ENCODE measurements at places on chromosomes 1 and 21. TPM values are rescaled to one million over a fixed set of nuclear protein-coding genes. Genes with fewer than 3 reads are reported as not detected.

DNA sequence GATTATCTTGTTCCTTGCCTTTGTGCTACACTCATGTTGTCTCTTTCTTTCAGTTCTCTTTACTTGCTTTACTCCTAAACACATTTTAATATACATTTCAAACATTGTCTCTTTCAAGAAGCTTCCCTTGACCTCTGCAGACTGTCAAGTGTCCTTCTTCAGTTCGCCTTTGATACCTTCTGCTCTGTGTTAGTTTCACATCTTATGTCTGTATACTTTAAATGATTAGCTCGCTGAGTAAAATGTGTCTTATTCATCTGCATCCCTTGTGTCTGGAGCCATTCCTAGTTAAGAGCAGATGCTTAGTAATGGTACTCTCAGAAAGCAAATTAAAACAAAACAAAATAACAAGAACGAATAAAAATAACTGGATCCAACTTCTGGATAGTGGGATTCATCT, 303.3 kb downstream of the S1PR1 start:
- no peak for DNase-seq

DNA sequence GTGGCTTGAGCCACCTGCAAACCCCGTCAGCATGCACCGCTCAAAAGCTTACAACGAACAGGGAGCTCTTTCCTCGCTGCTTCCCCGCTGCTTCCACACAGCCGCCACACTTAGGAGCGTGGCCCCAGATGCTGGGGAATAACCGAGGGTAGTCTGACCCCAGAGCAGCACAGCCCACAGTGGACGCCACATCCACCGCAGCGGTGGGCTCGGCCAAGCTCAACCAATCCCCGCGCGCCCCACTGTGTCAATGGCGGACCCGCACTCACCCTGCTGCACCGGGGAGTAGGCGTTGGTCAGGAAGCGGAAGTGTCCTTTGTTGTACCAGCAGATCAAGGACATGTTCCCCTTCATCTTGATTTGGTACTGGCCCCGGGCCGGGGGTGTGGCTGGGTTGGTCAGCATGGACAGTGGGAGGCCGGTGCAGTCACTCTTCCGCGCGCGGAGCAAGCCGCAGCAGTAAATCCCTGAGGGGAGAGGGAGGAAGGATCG, 93.5 kb downstream of the PGBD5 start:
- DNase-seq = no peak

DNA sequence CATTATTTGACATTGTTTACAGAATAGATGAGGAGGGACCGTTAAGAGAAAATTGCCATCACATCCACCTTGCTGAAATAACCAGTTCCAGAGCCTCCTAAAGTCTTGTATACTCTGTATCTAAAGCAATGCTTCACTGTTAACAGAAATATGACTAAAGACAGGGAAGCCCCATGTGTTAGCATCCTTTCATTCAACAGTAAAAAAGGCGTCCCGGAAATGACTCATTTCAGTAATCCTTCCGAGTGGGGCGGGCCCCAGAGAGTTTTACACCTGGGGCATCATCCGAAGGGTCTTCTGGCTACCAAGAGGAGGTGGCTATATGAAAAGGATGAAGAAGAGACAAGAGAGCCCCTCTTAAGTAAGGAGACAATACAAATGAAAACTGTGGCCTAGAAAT, 227.2 kb downstream of the SLC45A1 start:
- no peak for DNase-seq

GRCh38 chr1:220370041-220370700, 97.9 kb upstream of the RAB3GAP2 start:
- peak; percentile 82 for DNase-seq

DNA sequence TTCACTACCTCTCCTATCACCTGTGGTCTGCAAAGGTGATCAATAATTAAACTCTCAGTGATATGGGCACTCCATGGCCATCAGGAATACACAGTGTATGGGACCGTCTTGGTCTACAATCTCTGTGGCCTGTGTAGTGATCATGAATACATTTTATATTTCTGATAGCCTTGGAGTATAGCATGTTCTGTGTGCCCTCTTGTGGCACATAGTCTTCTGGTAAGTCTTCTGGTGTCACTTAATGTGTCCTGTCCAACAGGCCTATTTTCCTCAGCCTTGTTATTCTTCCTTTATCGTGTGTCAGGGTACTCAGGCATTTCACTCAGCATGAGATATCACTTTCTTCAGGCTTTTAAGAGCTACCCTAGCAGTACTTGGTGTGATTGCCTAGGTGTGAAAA, 393.6 kb downstream of the AGBL4 start:
- no peak for DNase-seq

- peak; percentile 98 for DNase-seq
These were observed at the start of gene SERBP1 for GRCh38 chr1:67430358-67431155. Gene SERBP1, minus strand, starts transcription at chr1:67430402. Its CDS starts 102 bp downstream, at chr1:67430300.

GRCh38 chr1:74858136-74858535, 125.2 kb downstream of the TYW3 start:
- DNase-seq = peak; percentile 82

DNA sequence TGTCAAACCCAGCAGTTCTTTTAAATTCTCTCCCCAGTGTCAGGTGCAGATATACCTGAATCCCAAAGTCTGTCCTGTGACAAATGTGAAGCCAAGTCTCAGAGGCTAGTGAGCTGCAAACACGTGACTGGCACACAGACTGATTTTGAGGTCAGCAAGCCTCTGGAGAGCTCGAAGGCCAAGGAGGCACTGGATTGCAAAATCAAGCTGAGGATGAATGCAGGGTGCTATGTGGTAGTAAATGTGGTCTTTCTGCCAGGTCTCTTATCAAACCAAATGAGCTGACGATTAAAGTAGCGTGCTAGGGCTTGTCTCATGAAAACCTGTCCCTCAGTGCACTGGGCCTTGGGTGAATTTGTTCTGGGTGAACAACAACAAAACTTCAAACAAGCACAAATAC, 20.6 kb downstream of the GPR3 start:
- no peak for DNase-seq

The FAM177B gene
- not detected for total RNA-seq

- no peak for DNase-seq
These were observed 126.8 kb downstream of the PIK3R3 start for GRCh38 chr1:46005594-46005993.

The WNT9A gene
- total RNA-seq = 0.37 TPM

GRCh38 chr1:12078575-12078937, 15.5 kb downstream of the TNFRSF8 start:
- DNase-seq = no peak

- peak; percentile 97 for DNase-seq
These were observed 56.7 kb downstream of the S1PR1 start for GRCh38 chr1:101293461-101294051.

The AIM2 gene
- not detected for total RNA-seq

GRCh38 chr1:147245129-147245528, 2.6 kb downstream of the CHD1L start:
- DNase-seq = no peak

The DENND2D gene
- total RNA-seq = 10.2 TPM

The TTC39A gene
- total RNA-seq = 0.67 TPM

The FCMR gene
- total RNA-seq = 3.5 TPM

The TCHH gene
- not detected for total RNA-seq

GRCh38 chr1:25700144-25700523, 83.5 kb downstream of the MAN1C1 start:
- DNase-seq = no peak

The SLAMF6 gene
- not detected for total RNA-seq

DNA sequence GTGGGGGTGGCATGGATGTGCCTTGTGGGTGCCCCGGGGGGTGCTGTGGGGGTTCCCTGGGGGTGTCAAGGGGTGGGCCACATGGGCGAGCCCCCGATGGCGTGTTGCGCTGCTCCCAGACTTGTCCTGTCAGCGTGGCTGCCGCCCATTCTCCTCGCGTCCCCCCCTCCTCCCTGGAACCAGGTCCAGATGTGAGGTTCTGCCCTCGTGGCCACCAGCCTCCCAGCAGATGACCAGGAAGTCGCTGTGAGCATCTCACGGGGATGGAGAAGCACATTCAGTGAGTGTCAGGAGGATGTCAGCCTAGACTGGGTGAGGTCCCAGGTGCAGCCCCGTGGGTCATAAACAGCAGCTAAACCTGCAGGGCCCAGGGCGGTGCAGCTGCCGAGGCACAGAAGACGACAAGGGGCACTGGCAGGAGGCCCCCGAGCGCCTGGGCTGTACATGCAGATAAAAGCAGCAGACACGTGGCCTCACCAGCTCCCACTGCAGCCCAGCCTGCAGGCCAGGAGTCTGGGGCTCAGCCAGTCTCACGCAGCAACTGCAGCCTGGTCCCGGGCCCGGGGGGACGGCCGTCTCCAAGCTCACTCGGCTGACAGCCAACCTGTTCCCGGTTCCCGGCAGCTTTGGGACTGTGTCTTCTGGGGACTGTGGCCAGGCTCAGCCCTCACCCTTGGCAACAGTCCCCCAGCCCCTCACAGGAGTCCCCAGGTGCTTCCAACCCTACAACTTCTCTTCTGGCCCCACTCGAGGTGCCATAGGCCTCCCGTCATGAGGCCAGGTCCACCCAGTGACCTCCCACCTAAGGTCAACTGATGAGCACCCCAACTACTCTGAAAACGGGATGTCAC, 17.5 kb upstream of the COL6A2 start:
- no peak for DNase-seq

The NTPCR gene
- 67.2 TPM for total RNA-seq

The DNAJC11 gene
- total RNA-seq = 46.1 TPM

DNA sequence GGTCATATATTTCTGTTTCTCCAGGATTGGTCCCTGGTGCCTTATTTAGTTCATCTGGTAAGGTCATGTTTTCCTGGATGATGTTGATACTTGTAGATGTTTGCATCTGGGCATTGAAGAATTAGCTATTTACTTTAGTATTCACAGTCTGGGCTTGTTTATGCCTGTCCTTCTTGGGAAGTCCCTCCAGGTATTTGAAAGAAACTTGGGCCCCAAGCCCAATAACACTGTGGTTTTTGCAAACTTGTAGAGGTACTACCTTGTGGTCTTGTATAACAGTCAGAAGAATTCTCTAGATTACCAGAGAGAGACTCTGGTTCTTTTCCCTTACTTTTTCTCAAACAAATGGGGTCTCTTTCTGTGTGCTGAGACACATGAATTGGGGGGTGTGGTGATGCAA, 251.4 kb upstream of the B3GALT2 start:
- DNase-seq = peak; percentile 38

The TNFAIP8L2 gene
- total RNA-seq = not detected

DNA sequence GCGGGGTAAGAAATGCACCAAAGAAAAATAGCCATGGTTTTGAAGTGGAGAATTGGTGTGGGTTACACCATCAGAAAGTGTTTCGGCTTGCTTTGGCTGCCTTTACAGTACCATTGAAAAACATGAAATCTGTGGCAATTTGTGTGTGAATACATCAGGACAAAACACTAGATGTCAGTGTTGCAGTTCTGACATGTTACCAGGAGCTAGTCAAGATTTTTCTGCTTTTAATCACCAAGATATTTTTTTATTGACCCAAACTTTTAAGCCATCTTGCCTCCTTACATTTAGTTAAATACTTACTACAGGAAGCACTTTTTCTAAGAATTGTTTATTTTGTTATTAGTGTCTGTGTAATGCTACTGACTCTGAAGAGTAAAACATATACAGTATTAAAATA, 14.3 kb downstream of the RRP15 start:
- peak; percentile 61 for DNase-seq

The NOS1AP gene
- total RNA-seq = 0.76 TPM

- no peak for DNase-seq
These were observed 51.0 kb downstream of the ZBTB18 start for GRCh38 chr1:244102046-244102445.

The OPRD1 gene
- total RNA-seq = not detected

The SCYL3 gene
- total RNA-seq = 7.8 TPM

- peak; percentile 77 for DNase-seq
These were observed 50.4 kb downstream of the SLC16A1 start for GRCh38 chr1:112905395-112906149.

DNA sequence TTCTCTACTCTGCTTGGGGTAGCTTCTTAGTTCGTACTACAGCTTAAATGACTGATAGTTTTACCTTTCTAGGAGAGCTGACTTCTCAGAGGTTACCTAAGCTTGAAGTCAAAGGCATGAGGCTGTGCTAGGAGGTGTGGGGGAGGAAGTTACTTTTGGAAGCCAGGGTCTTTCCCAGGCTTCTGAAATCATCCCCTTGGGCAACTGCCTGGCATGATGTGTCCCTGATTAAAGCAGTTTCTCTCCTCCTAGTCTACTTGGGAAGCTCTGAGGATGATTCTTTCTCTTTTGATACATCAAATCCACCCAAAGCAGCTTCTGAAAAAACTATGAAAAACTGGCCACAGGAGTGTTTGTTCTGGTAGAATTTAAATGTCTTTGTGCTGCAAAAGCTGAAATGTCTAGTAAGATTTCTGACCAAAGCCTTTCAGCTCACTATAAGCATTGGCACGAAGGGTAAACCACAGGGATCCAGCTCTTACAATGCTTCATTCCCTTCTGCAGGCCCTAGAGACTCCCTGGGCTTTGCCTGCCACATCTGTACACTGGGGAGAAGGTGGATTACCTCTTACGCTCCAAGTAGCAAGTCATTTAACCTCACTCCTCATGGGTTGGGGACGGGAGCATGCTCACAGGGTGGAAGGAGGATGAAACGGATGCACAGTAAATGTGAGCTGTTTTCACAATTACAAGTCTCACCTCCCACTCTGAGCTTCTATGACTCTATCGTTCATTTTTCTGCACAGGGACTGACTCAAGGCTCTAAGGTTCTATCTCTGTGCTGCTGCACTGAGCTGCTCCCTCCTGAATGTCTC, 59.6 kb downstream of the RUNX1 start:
- DNase-seq = peak; percentile 78

DNA sequence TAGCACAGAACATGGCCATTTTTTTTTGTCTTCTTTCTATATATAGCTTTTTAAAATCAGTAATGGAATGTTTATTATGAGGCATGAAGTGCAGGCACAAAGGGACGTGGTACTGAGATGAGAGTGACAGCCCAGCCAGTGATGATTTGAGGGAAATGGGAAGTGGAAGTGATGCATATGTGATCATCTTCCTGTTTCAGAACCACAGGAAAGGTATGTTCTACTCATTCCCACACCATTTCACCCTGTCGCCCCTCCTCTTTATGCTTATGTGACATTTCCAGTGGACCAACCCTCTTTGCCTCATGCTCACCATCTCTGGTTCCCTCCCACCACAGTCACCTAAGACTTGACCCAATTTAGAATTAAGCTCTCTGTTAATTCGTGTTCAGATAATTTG, 24.3 kb downstream of the PTGS2 start:
- DNase-seq = no peak

- DNase-seq = peak; percentile 45
These were observed at the start of gene LRRC71 for GRCh38 chr1:156920233-156921052. Gene LRRC71, plus strand, starts transcription at chr1:156920632. Its CDS starts 172 bp downstream, at chr1:156920804.

- no peak for DNase-seq
These were observed 117.0 kb downstream of the CLEC20A start for GRCh38 chr1:178379807-178380206.

DNA sequence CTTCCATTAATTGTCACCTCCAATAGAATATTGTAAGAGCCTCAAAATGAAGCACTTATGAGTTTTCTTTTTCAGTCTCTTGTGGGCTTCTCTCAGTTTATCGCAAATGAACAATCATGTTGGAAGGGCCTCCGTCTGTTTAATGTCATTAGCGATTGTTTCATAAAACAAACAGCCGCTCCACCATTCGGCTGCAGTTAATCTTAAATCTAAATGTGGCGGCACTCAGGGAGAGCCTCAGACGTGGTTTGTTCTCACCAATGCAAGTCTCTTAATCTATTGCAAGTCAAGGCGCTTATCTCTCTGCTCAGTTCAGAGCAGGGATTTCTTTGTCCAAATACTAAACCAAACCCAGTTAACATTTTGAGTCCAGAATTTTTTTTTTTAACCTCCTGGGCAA, 34.9 kb upstream of the ESRRG start:
- DNase-seq = no peak

The HNRNPCL4 gene
- not detected for total RNA-seq
